Cerebellum (tissue), 4 donors: ENCODE measurements at places on chromosomes 6 and 20. TPM values are rescaled to one million over a fixed set of nuclear protein-coding genes. Genes with fewer than 3 reads are reported as not detected.

The TSHZ2 gene
- 7.1 TPM for total RNA-seq

The MYB gene
- 9.0 TPM for total RNA-seq

The OR11A1 gene
- not detected for total RNA-seq

The PTCRA gene
- total RNA-seq: not detected

The RNF182 gene
- 18.6 TPM for total RNA-seq

The SYNDIG1 gene
- 12.4 TPM for total RNA-seq

The HLA-DMA gene
- total RNA-seq: 0.73 TPM

The ASIP gene
- not detected for total RNA-seq

The MEI4 gene
- total RNA-seq: 0.73 TPM

- DNase-seq: no peak
These were observed 23.7 kb upstream of the CCDC167 start for GRCh38 chr6:37523412-37523811.

GRCh38 chr6:34305982-34306708 lies 57.3 kb upstream of the SMIM29 start:
- DNase-seq: peak; percentile 71

DNA sequence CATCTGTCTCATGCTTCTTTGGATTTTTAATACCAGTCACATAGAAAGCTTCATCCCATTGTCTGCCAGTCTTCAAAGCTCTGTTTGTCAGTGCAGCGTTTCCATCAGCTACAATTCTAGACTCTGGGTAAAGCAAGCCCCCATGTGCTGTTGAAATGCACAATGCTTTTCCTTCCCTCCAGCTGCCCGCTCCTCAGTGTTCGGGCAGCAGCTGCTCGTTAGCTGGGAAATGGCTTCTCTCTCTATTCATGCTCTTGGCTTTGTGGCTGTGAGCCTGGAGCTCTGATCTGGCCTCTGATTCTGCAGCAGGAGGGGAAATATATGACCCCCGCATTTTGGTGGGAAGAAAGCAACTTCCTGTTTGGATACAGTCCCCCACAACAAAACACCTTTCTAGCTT lies 213.0 kb upstream of the CDYL start:
- DNase-seq: no peak

DNA sequence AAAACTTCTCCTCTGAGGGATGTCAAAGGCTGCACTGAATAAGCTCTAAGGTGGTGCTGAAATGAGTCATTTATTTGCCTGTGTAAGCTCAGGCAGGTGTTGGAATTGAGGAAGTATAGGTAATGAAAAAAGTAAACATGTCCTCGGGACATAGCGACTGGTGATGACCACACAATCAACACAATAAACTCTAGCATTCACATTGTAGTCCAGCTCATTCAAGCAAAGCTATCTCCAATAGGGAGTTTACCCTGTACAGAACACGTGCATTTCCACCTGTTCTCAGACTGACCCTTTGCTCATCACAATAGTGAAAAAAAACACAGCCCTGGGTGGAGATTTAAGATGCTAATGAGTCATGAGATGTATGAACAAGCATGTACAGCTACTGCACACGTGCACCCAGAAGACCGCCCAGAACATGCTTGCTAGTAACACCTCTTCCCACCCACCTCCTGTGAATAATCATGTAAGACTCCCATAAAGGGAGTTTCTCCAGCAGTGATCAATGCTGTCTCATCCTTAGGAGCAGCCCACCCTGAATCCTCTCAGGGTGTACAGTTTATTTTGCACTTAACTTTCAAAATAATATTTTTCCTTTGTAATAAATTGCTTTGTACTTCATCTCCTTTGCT lies 33.0 kb upstream of the POU5F1 start:
- no peak for DNase-seq

GRCh38 chr6:79421001-79421411 lies 116.2 kb downstream of the LCA5 start:
- no peak for DNase-seq

DNA sequence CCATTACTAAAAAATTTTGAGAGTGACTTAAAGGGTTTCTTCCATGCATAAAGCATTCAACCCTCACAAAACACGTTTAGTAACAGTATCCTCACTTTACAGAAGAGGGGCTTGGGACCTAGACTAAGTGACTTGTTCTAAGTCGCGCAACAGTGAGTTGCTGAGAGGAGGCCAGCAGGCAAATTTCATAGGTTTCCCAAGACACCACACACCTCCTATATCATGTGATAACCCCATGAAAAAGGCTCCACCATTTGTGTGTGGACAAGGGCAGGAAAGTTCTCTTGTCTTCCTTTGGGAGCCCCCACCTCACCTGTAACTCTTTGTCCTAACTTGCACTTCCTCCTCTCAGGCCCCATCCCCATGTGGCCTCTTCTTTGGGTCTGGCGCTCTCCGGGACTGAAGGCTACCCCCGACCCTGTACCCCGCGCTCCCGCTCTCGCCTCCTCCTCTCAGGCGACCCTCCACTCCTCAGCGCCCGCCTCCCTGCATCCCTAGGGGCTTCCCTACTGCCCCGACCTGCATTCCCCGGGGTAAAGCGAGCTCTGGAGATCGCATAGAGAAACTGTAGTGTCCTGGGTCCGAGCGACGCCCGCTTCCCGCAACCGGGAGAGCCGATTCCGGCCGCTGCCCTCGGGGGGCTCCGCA lies 392 bp downstream of the PSMB8 start:
- DNase-seq: no peak

DNA sequence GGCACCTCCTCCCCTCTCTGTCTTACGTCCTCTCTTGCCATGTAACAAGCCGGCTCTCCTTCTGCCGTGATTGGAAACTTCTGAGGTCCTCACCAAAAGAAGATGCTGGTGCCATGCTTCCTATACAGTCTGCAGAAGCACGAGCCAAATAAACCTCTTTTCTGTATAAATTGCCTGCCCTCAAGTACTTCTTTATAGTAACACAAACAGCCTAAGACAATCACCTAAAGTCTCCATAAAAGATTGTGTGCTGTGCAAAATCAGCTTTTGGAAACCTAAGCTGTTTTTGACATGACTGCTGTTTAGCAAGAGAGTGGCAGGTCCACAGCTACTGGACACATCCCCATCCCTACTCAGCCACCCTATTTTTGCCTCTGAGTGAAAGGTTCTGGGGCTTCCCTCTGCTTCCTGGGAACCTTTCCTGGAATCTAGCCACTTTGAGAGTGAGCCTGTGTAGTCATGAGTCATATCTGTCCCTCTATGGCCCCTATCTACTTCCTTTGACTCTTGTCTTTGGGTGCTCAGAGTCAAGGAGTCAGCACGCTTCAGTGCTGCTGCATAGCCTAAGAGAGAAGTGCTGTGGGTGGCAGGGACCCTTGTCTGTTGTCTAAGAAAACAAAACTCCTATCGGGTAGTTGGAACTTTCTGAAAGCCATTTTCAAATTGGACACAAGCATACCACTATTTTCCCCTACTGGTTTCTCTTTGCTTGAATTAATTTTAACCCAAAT lies 110.0 kb downstream of the PPP1R14C start:
- no peak for DNase-seq

- DNase-seq: no peak
These were observed 37.8 kb upstream of the SNRPB2 start for GRCh38 chr20:16692009-16692408.

DNA sequence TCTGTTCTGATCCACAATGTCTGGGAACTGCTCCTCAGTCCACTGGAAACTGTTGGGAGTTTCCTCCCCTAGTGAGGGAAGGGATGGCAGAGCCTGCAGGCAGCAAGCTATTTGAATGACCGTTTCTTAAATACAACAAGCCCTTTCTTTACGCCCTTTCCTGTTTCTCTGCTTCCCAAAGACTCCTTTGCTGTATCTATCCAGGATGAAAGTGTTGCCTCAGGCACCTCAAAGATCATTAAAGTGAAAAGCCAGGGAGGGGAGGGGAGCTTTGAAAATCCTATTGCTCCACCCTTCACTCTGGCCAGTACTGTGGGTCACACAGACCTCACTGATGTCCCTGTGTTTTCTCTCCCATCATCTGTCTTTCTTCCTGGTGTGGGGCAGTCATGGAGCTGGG lies 213.1 kb downstream of the RNF144B start:
- DNase-seq: no peak

GRCh38 chr6:149267072-149267471 lies 50.4 kb upstream of the TAB2 start:
- no peak for DNase-seq

DNA sequence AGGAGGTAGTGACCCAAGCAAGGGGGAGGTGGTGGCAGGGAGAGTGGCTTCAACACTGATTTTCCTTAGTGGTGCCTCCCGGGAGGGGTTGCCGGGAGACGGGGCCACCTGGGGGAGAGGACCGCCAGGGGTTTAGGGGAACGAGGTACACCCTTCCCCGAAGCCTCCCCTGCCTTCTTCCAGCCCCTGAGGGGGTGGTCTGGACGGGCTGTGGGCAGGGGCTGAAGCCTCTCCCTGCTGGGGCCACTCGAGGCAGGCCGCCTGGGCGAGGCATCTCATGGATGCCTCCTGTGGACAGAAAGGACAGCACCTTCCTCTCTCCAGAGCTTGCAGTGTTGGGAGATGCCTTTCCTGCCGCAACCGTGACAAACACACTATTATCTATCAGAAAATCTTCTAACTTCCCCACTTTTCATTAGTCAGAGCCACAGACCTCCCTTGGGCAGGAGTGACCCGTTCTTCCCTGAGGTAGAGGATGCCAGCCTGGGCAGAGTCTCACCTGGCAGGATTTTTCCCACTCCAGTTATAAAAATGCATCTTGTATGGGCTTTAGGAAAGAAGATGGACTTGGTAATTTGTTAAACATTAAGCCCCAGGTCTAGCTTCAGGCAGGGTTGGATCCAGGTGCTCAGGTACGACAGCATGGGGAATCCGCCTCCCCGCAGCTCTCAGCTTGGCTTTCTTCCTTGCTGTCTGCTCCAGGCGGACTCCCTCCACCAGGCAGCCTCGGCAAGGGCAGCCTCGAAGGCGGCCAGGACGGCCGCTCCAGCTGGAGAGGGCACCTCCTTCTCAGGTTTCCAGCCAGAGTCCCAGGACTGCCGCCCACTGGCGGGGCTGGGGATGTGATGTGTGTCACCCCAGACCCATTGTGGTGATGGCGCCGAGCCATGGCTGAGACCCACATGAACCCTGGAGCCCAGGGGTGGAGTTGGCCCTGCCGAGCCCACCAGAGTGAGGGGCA lies 11.0 kb downstream of the HRH3 start:
- no peak for DNase-seq

- no peak for DNase-seq
These were observed 306.5 kb upstream of the RUNX2 start for GRCh38 chr6:45021676-45022075.

DNA sequence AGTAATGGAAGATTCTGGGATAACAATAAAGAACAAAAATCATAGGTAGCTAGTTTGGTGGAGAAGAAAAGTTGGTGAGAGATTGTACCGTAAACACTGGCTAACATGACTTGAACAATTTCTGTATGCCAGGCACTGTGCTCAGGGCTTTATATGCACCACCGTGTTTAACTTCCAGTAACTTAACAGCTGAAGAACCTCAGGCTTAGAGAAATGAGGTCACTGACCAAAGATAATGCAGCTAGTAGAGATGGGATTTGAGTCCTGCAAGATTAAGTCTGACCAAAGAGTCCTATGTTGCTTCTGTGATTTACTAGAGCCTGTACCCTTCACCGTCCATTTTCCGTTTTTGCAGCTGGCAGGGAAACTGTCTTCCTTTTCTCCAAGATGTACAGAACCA lies 2.7 kb downstream of the CSTF1 start:
- no peak for DNase-seq

DNA sequence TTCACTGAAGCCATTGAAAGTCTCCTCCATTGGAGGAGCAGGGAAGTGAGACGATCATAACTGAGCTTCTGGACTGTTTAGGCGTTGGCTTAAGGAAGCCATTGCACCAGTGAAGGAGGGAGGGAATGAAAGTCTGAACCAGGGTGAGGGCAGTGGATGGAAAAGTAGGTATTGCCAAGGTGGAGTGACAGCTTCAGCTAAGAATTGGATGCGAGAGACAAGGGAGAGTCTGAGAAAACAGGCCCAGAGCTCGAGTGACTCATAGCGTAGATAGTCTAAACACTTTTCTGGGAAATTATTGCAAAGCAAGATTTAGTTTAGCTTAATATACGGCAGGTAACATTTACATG lies 4.5 kb downstream of the DSP start:
- DNase-seq: no peak

- no peak for DNase-seq
These were observed 46.4 kb downstream of the EBF4 start for GRCh38 chr20:2739042-2739398.

DNA sequence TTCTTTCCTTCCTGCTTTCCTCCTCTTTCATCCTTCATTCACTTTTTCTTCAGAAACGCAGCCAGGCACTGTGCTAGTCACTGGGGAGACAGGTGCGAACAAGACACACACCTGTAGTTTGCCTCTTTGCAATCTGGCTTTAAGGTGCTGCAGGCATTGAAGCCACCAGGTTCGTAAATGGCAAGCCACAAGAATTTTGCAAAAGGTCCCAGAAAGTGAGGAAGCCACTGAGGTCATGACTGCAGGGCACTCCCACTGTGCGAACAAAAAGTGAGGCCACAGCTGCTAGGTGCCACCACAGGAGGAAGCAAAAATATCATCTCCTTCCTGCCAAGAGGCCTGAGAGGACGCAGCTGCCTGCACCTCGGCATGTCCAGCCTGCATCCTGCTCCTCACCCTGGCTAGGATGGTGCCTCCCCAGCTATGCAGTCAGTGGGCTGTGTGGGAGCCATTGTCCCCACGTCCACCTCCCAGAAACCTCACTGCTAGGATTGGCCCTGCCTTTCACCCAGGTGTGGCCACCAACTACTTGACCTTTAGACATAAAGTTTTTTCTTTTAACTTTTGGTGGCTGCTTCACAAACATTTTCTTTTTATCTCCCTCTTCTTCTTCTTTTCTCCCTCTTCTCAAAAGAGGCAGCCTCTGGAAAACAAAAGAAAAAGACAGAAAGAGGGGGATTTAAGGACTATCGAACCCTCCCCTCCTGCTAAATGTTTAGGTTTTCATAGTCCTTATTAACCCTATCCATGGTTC lies 230.8 kb downstream of the BCAS1 start:
- no peak for DNase-seq

DNA sequence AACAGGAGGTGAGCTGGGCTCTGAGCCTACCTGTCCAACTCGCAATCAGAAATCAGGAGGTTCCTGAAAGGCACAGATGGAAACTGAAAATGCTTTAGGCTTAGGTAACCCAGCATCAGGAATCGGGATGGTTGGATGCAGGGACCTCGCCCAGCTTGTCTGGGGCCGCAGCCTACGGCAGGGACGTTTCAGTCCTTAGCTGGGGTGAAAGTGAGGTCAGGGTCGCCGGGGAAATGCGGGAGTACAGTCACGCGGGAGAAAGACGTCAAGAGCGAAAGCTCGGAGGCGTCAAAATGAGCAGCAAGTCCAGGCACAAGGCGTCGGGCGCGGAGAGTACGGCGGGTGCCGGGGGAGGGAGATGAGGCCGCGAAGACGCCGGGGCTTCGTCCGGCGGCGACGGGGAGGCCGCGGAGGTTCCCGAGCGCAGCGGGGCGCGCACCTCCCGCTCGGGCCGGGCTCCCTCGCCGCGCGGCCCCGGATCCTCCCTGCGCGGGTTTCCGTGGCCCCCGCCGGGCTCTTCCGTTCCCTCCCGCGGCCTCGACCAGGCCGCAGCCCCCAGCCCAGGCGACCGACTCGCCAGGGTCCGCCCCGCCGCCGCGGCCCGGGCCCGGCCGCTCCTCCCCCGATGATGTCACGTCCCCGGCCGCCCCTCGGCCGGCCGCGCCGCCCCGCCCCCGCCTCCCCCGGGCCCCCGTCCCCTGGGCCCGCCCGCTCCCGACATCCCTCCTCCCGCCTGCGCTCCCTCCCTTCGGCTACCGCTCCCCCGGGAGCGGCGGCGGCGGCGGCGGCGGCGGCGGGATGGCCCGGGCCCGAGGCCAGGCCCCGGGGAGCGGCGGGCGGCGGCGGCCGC lies at the start of gene EBF4:
EBF4 (plus strand) TSS at position 745 of the 850 bp plus-strand sequence. CDS start 866 bp downstream, outside the sequence.
- DNase-seq: peak; percentile 47

- DNase-seq: no peak
These were observed 223.1 kb downstream of the BCAS1 start for GRCh38 chr20:53847139-53847836.

- DNase-seq: no peak
These were observed 11.9 kb downstream of the BHLHE23 start for GRCh38 chr20:62994869-62995281.
